ENCODE measurements at places on chromosomes 12 and 14.

- no peak for DNase-seq
These were observed 26.1 kb downstream of the JDP2 start for GRCh38 chr14:75453817-75454434.

- no peak for DNase-seq
These were observed 243.1 kb downstream of the ERC1 start for GRCh38 chr12:1234073-1234472.

DNA sequence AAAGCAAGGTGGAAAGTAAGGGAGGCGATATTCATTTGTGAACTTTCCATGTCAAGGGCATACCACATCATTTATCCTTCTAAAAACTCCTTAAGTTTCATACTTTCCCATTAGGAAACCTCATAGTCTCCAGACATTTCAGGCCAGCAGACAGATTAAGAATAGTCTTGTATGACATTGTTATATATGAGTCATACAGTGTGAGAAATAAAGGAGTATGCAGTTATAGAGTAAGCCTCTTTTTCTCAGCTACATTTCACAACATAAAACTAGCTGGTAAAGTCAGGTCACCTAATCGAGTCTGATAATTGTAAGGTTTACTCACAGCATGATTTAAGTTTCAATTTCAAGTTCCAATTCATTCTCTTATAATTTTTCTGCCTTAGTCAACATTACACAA is 164.3 kb downstream of the GRIP1 start:
- DNase-seq = no peak

GRCh38 chr14:57657487-57657886 is 163.8 kb upstream of the CCDC198 start:
- no peak for DNase-seq

DNA sequence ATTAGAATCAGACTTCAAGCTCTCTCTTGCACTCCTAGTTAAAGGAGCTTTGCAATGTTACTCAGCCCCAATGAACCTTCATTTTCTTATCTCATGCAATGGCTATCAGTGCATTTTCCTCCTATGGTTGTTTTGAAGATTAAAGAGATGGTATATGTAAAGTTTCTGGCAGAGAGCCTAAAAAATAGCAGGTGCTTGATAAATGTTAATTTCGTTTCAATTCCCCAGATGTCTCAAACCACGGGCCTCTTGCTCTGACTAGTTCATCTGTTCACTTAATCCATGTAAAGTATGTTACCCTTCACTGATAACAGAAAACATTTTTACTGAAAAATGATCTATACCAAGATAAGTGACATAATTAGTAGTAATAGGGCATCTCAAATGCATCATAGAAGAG is 735.4 kb upstream of the USP15 start:
- DNase-seq = no peak

DNA sequence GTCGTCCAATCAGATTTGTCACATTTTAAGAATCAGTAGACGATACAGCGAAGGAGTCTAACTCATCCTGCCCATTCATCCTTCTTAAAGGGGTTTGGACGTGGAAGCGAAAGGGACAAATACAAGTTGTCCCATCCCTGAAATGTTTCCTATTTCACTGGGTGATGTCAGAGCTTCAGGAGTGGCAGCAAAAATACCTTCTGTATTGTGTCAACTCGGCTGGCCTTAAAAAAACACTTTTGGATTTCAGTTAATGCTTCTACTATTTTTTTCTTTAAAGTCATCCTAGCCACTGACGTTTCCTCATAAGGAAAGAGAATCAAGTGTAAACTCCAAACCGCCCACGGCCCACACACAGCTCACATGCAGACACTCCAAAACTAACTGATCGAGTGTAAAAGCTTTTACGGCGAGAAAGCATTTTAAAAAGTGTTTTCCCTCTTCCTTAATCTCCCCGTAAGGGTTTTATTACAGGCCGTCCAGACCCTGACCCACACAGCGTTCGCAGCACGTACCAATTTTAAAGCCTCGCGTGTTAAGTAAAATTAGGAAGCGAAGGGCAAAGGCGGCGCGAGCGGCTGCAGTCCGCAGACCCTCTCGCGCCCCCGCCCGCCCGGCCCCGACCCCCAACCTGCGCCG is 593 bp downstream of the CFL2 start:
- DNase-seq = peak; percentile 61

DNA sequence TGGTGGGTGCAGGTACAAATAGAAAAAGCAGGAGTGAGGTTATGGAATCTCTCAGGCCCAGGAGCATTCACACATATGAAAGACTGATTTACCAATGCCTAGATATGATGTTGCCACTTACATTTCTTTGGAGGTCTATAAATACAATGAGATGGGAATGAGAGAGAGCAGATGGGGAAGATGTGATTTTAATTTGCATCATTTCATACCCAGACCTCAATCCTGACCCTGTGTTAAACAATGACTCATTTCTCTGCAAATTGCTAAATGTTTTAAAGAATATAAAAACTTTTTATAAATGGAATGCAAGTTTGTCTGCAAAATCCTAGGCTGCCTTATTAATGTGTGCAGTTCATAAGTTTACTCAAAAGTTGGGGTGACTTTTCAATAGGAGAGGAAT is 38.6 kb upstream of the GNG2 start:
- DNase-seq = no peak

GRCh38 chr14:74501135-74501614 is 7.6 kb downstream of the ISCA2 start:
- DNase-seq = peak; percentile 40

GRCh38 chr12:121793838-121794533 is 498 bp upstream of the RHOF start:
- peak; percentile 97 for DNase-seq
